ENCODE measurements at places on chromosomes 4 and X. TPM values are rescaled to one million over a fixed set of nuclear protein-coding genes. Genes with fewer than 3 reads are reported as not detected.

The DSPP gene
- total RNA-seq, result not detected

The ARR3 gene
- not detected for total RNA-seq

The PAQR3 gene
- 9.8 TPM for total RNA-seq

The MAGEB1 gene
- not detected for total RNA-seq

The FGF16 gene
- not detected for total RNA-seq

The GAGE12E gene
- not detected for total RNA-seq

The DMRTC1 gene
- not detected for total RNA-seq

The EFHC2 gene
- total RNA-seq, result 1.8 TPM

The PAGE1 gene
- not detected for total RNA-seq

The SRPK3 gene
- total RNA-seq, result 0.15 TPM

The CXCL9 gene
- 0.19 TPM for total RNA-seq

The ABCB7 gene
- 54.0 TPM for total RNA-seq

The MAGEA2 gene
- total RNA-seq, result not detected

DNA sequence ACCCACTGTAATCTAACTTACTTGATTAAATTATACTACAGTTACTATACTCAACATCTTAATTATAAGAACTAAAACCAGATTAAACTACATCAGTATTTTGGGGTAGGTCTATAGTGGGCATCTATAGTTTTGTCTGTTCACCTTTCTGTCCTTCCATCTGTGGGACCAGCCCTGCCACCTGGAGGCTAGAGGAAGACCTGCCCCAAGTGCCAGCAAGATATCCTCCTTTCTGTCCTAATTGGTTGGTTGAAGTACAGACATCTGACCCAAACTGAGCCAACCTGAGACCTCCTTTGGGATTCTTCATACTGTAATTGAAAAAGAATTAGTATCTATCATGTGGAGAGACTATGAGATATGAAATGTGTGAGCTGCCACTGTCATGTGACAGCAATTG, 172.2 kb upstream of the TLL1 start:
- no peak for DNase-seq

GRCh38 chrX:150370589-150371312, 7.6 kb downstream of the MAMLD1 start:
- DNase-seq, result no peak

- no peak for DNase-seq
These were observed 35.8 kb upstream of the MID1 start for GRCh38 chrX:10656214-10656613.

DNA sequence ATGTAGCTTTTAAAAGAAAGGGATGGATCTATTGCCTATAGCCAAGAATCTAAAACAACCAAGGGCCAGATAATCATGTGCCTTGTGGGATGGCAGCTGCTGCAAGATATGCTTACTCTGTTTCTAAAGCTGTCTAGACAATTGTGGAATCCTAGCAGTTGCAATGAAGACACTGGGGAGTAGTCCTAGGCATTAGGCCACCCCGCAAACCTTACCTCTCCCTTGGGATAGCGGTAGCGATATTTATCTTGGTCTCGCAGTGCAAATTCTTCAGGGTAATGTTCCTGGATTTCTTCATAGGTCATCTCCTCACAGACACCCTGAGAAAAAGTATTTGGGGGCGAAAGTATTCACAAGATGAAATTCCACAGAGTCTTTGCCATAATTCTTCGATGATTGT, 24.6 kb downstream of the TRO start:
- no peak for DNase-seq

DNA sequence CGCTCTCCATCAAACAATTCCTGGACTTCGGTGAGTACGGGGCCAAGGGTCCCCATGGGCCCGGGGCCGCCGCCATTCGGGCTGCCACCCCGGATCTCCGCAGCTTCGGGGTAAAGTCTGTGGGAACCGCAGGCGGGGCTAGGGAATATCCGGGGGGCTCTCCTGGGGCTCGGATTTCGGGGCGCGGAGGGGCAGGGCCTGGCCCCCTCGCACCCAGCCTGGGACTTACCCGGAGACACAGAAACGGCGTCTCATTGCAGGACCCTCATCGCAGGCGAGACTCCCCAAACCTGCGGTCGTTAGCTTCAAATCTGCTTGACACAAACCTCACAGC, 413 bp downstream of the PDK3 start:
- no peak for DNase-seq

DNA sequence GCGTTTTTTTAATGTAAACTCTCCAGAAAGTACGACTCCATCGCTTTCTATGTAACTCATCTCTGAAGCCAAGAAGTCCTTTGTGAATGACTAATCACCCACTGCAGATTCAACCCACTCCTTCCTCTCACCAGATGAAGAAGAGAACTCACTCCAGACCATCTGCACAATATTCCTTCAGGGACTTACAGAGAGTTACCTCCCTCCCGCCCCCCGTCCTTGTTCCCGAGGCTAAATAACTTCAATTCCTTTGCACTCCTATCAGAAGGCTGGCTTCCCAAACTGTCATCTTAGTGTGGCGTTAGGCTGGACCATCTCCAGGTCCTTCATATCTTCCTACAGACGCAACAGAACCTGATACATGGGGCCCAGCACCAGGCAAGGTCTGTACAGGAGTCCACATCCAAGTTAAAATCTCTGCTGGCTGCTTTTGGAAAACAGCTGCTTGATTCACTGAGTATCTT, 82.4 kb downstream of the AFAP1 start:
- no peak for DNase-seq

DNA sequence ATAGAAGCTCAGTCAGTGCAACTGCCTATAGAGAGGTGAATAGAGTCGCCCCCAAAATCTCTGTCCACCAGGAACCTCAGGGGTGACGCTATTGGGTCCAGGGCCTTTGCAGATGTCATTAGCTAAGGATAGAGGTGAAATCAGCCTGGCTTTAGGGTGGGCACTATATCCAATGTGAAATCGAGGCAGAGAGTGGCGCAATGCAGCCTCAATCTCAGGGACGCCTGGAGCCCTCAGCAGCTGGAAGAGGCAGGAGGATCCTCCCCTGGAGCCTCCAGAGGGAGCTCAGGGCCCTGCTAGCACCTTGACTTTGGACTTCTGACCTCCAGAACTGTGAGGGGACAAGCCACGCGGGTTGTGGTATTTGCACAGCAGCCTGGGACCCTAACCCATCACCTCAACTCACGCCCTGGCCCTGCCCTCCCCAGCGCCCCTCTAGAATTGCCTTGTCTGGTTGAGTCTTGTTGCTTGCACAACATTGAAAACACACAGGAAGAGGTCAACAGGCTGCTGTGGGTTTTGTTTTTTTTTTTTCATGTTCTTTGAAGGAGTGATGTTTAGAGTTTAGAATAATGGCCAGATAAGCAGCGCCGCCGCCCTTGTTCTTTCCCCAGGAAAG, 89.4 kb upstream of the PSAPL1 start:
- DNase-seq, result no peak

DNA sequence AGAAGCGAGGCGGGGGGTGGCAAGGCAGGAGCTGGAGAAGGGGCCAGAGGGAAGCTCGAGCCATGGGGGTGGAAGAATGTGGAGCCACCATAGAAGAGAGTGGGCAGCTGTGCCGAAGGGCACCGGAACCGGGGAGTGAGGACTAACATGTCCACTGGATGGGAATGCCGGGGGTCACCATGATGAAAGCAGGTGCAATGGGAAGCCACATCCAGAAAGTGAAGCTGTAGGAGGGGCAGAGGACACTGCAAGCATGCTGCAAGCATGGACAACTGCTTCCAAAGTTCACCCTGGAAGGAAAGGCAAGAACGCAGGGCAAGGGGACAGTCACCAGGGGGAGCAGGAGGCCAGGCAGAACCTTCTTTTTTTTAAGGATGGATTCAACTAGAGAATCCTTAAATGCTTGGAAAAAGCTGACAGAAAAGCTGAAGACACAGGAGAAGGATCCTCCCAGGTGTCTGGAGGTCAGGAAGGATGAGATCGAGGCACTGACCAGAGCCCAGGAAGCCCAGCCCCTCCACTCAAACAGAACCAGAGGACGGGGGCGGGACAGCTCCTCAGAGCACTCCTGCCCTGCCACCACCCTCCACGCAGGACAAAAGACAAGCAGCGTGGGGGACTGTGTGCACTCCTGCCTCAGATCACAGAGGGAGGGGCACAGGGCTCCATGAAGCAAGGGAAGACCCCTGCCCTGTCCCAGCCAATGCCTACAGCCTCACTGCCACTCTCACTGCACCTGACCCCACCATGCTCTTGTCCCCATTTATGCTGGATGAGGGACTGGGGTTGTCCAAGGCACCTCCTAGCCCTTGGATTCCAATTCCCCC, 169.2 kb downstream of the AFAP1 start:
- no peak for DNase-seq

DNA sequence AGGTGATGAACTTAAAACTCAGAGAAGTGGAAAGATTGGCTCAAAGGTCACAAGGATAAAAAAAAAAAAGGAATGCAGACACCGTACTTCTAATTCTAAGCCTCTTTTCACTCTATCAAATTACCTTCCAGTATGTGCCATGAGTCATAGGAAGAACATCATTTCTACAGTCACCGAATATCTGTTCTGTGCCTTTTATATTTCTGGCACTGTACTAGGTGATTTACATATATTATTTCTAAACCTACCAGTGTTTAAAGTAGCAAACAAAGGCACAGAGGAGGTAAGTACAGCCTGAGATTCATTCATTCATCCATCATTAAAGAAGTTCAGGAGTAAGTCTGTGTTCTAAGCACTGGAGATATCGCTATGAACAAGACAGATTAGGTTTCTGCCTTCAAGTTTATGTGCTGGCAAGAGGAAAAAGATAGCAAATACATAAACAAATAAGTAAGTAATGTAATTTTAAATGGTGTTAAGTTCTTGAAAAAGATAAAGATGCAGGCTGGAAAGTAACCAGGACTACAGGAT, 65.3 kb downstream of the PALLD start:
- DNase-seq, result no peak

- DNase-seq, result no peak
These were observed 233.6 kb upstream of the DIPK2B start for GRCh38 chrX:45434231-45434630.

DNA sequence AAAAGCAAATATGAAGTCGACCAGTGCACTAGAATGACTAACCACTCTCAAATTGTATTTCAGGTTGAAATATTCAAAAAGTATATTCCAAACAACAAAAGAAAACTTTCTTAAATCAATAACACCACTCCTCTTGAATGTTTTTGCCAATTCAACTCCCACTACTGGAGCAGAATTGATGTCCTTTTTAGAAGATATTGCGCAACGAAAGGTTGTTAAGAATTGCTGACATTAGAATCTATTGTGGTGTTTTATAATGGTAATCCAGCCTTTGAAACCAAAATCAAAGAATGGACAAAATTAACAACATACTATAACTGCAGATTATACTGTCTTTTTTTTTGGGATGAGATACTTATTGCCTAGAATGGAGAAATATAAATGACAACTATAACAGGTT, 331.3 kb downstream of the GRXCR1 start:
- no peak for DNase-seq

GRCh38 chrX:20374450-20374849, 107.7 kb upstream of the RPS6KA3 start:
- DNase-seq, result no peak

DNA sequence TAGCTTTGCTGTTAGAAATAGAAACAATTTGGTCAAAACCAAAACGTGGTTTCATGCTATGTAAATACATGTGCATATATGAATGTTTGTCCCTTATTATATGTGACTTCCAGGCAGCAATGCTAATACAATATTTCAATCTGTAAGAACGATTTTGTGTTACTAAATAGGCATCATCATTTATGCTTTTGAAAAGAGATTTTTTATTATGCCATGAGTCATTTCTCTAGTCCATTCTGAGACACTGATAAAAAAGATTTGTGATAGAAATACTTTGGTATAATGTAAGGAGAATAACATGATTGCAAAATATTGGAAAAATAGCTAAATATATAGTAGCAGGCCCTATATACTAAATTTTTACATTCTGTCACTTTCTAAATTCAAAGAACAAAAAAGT, 28.9 kb downstream of the SYNPO2 start:
- no peak for DNase-seq

- no peak for DNase-seq
These were observed 82.9 kb upstream of the EXOC1L start for GRCh38 chr4:55736605-55737183.

DNA sequence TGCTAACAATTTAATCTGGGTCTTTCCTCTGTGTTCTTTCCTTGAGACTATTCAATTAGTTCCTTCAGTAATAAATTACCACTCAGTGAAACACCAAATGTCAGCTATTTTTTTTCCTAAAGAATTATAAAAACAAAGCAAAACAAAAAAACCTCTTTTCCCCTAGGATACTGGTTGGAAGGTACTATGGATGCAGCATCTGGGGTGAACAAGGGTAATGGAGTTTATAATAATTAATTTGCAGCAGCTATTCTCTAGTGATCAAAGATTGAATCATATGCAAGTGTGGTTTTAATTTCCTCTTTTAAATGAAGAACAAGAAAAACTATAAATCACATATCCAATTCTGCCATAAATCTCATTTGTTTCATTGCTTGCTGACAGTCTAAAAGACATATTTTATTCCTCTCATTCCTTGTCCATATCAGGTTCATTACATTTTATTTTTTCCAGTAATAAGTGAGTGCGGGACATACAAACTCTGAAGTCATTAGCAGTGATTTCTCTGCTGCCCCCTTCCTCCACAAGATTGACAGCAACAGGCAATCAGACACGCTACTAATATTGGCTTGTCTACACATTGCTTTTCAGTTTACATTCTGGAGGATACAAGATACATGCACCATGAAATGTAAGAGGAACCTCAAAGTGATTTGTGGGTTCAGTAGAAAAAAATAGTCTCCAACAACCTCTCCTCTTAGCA, 1093.4 kb upstream of the SLIT2 start:
- DNase-seq, result no peak

DNA sequence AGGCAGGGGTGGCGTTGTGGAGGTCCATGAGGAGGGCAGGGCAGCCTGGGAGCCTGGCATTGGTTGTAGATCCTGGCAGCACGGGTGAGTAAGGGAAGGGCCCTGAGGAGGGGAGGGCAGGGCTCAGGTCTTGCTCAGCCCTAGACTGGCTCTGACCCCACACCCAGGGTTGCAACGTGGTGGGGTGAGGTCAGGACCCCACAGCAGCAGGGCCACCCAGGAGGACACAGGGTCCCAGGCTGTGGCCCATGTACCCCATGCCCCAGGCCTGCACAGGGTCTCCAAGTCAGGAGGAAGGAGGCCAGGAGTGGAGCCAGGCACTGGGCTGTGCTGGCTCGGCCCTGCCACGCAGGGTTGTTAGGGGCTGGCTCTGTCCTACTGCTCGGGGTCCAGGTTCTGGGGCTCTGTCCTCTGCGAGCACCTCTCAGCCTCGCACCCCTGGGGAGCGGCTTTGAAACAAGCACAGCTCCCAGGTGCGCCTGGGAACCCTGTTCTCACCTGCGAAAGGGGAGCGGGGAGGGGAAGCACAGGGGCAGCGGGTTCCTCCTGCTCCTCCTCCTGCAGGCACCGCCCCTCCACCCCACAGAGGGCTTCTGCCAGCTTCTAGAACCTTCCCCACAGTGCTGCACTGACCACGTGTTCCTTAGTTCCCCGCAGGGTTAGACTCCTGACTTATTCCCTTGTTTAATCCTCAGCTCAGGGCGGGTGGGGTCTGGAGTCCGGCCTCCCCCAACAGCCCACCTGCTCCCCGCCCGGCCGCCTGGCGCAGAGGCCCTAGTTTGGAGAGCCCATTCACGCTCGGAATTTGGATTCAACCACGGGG, 20.4 kb downstream of the MSANTD1 start:
- DNase-seq, result no peak

GRCh38 chr4:125849869-125850268, 535.1 kb downstream of the FAT4 start:
- DNase-seq, result no peak

GRCh38 chrX:56125946-56126345, 106.2 kb upstream of the KLF8 start:
- no peak for DNase-seq
